ENCODE measurements at places on chromosomes 16 and 17.

- DNase-seq = no peak
Measured at GRCh38 chr17:83095016-83095415, 15.6 kb downstream of the METRNL start.

DNA sequence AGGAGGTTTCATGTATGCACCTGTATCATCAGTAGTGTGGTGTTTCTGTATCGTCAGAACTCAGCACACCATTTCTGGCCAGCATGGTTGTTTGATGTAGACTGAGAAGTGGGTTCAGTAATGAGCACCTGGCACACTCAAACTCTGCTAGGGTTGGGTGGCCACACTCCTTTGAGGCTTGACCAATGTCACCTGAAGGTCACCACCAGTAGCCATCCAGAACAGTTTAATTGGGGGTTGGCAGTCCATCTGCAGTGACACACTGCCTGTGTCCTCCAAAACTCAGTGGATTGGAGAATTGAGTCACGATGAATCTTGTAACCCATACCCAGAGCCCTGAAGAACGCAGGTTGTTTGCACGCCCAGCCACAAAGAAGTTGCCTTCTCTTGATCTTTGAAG is 86.8 kb upstream of the HSBP1 start:
- no peak for DNase-seq

DNA sequence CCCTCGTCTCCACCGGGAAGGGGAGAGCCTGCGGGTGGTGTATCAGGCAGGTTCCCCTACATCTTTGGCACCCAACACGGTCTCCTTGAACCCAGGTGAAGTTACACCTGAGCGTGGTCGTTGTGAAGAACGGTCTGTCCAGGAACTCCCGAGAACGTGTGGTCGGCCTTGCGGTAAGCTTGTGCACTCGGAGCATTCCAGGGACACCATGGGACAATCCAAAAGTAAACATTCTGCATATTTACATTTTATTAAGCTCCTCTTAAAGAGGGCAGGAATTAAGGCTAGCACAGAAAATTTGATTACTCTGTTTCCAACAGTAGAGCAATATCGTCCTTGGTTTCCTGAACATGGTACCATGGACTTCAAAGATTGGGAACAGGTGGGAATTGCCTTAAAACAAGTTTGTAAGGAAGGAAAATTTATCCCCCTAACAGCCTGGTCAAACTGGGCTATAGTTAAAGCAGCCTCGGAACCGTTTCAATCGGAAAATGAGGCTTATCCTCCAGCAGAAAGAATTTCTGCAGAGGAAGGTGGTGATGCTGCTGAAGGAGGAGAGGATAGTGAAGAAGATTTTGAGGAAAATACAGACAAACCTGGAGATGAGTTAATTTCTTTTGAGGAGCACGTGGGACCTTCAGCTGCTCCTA is 18.2 kb downstream of the ALOX15B start:
- no peak for DNase-seq

DNA sequence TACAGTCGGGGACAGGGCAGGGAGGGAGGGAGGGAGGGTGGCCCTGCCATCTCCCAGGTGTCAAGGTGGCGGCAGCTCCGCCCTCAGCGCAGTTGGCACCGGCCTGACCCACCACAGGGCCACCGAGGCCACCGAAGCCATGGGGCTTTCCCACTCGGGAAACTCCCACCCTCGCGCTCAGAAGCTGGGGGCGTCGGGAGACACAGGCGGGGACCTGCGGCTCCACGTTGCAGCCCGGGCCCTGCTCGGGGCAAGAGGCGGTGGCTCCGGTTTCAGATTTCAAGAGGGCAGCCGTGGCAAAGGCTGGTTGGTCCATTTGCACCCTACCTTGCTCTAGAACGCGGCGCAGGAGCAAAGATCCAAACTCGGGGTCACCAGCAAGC is 544 bp downstream of the CYB561 start:
- DNase-seq = no peak

DNA sequence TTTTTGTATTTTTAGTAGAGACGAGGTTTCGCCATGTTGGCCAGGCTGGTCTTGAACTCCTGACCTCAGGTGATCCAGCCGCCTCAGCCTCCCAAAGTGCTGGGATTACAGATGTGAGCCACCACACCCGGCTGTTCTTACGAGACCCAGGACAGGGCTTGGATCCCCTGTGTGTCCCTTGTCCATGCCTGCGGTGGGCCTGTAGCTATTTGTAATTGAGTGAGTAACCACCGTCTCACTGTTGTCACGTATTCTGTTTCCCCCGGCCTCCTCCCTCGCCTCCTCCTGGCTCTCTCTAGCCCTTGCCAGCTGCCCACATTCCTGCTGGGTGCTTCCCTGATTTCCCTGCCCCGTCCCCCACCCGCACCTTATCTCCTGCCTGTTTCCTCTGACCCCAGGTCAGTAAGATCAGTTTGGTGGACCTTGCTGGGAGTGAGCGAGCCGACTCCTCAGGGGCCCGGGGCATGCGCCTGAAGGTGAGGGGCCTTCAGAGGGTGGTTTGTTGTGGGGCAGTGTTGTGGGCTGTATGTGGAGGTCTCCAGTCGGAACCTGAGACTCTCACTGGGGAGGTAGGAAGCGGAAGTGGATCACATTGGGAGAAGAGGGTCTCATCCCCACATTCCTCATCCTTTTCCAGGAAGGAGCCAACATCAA is 5.6 kb downstream of the KIF1C start:
- DNase-seq = no peak

- no peak for DNase-seq
Measured at GRCh38 chr16:85266857-85267256, 154.6 kb upstream of the CIBAR2 start.

DNA sequence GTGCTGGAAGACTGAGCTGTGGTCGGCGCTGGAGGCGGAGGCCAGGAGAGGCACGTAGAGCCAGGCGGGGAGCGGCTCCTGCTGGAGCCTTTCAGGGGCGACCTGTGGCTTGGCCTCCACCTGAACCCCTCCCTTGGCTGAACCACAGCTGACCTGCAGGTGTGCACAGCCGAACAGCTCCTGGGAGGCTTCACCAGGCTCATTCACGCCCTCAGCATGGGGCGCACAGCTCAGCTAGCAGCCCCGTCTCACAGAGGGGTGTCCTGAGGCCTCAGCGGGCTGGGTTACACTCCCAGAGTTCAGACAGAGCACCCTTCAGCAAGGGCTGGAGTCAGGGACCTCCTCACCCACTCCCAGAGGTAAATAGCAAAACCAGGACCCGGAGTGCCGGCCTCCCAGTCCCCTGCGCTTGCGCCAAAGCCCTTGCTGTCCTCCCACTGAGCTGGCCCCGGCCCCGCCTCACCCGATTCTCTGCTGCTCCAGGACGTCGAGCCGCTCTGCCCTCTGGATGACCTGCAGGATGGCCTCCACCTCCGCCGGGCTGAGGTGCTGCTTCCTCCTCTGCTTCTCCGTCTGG is 31.7 kb downstream of the RPH3AL start:
- DNase-seq = no peak

- no peak for DNase-seq
Measured at GRCh38 chr17:76018340-76018680, 8.8 kb downstream of the EVPL start.

DNA sequence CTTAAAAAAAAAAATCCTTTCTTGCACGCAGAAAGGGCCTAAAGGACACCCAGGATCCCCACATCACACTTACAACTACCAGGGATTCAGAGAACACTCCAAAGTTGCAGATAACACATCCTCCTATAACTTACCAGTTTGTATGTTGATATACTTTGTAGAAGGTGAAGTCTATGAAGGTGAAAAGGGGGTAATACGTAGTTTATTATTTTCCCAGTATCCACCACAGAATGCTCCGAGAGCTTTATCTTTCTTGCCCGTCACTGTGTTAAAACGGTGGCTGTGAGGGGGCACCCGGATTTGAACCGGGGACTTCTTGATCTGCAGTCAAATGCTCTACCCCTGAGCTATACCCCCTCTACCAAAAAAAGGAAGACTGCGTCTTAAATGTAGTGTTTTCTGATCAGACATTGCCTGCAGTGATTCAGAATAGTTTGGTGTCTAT is 7.9 kb upstream of the RPL23 start:
- no peak for DNase-seq

DNA sequence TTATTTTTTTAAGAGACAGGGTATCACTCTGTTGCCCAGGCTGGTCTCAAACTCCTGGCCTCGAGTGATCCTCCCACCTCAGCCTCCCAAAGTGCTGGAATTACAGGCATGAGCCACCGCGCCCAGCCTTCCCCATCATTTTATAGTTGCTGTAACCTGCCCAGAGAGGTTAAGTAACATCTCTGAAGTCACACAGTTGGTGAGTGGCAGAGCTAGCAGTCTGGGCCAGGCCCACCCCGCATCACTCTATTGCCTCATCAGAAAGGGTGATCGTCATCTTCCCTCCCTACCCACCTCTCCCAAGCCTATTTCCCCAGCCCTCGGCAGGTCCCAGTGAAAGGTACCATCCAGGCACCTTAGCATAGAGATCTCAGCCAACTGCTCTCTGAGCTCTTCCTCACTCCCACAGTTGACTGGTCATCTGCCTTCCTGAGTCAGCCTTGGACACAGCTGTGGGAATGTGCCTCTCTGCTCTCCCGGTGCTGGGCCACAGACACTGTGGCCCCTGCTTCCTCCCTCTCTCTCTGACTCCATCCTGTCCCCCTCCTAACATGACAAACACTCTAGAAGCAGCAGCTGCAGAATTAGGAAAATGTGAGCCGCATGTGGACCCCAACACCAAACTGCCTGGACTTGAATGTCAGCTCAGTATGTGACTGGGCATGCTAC is 57.1 kb downstream of the SCNN1B start:
- DNase-seq = no peak

- DNase-seq = no peak
Measured at GRCh38 chr16:8763899-8764298, 33.5 kb downstream of the TMEM186 start.

- DNase-seq = no peak
Measured at GRCh38 chr16:87951552-87952538, 611 bp downstream of the BANP start.

DNA sequence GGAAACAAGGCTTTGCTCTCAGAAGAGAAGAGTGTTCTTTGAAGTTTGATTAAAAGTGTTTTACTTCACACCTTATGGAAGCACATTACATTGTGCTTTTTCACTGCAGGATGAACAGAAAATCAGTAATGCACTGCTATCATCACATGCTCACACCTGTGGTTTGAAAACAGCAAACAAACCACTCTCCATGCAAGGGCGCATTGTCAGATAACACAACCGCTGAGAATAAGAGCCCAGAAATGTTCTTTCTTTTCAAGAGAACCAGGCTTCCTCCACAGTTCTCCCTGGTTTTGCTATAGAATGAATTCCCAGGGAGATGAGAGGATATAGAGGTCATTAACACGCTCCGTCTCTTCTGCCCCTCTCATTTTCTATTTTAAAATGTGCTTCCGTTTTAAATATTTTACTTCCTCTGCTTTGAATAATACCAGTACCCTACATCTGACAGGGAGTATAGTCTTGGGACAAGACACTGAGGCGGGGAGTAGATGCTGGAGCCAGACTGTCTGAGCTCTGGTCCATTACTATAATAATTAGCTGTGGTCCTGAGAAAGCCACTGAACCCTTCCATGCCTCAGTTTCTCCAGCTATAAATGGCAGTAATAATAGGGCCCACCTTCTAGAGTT is 71.6 kb downstream of the CDK5R1 start:
- no peak for DNase-seq

- no peak for DNase-seq
Measured at GRCh38 chr17:58061672-58062071, 21.5 kb upstream of the DYNLL2 start.

GRCh38 chr16:88991813-88992350 is 14.9 kb upstream of the CBFA2T3 start:
- DNase-seq = no peak

- DNase-seq = no peak
Measured at GRCh38 chr16:11242658-11243057, 13.3 kb downstream of the SOCS1 start.

DNA sequence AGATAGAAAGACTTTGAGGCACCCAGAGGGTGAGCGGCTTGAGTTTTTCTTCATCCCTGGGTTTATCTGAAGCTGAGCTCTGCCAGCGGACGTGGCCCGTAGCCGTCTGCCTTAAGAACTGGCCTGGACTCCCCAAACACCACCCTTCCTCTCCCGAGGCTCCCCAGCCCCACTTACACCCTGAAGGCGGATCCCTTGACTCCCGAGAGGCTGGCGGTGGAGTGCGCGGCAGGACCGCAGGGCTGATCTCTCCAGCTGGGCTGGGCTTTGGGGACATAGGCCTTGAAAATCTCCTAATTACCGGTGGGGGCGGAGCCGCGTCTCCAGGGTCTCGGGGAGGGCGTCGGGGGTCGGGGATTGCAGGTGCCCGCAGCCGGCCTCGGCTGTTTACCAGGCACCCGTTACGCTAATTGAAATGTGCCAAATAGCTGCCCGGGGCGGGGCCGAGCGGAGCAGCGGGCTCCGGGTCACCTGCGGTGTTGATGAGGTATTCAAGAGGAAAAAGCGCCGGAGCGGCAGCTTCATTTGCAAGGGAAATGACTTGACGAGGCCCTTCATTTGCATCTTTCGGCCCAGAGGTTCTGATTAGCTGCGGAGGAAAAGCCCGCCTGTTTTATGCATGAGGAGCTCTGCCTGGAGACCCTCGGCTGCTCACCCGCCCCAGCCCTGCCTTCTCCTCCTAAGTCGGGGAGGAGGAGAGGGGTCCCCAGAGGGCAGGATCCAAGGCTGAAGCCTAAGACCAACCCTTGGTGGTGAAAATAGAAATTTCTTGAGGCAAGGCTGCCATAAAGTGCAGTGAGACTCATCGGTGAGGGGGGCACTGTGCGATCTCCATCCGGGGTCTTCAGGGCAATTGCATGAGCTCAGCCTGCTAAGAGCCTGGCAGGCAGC is 100.7 kb downstream of the MGAT5B start:
- DNase-seq = peak; percentile 36

GRCh38 chr16:67399218-67399733 is 6.0 kb upstream of the TPPP3 start:
- peak; percentile 50 for DNase-seq

- no peak for DNase-seq
Measured at GRCh38 chr16:245105-245504, 10.5 kb downstream of the FAM234A start.

- DNase-seq = no peak
Measured at GRCh38 chr17:64173646-64174045, 43.7 kb upstream of the ERN1 start.

DNA sequence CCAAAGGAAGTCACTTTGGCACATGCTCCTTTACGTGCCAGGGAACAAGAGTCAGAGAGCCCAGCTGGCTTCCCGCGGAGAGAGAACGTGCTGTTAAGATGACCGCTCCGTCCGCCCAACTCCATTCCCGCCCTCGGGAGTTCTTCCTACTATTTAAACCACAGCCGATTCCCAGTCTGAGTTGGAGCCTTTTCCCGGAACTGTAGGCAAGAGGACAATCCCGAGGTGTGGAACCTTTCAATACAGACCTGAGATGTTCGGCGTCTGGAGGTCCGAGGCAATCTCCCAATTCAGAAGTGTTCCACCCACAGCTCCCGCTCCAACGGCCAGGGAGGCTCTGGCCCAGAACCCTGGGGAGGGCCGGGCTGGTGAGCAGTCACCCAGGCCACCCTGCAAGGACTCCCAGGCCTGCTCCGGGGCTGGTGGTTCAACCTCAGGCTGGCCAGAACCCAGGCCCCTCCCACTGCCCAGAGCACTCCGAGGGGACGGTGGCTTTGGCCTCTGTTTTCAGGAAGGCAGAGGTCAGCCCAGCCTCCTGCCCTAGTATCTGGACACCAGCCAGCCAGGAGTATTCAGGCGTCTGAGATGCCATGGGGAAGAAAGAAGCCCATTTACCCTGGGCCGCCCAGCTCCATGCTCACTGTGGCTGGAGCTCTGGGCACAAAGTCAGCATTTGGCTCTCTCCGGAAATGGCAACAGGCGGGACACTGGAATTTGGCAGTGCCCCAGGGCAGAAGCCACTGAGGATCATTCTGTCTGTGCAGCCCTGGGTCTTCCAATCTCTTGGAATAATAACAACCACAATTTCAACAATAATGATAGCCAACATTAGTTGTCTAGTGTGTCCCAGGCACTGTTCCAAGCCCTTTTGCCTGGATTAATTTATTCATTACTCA is 21.4 kb downstream of the EMP2 start:
- DNase-seq = peak; percentile 84

All from posterior cingulate gyrus (tissue), 11 donors.